ENCODE measurements at places on chromosomes 13 and 19. TPM values are rescaled to one million over a fixed set of nuclear protein-coding genes. Genes with fewer than 3 reads are reported as not detected.

KLK11 gene
- not detected for total RNA-seq

DNA sequence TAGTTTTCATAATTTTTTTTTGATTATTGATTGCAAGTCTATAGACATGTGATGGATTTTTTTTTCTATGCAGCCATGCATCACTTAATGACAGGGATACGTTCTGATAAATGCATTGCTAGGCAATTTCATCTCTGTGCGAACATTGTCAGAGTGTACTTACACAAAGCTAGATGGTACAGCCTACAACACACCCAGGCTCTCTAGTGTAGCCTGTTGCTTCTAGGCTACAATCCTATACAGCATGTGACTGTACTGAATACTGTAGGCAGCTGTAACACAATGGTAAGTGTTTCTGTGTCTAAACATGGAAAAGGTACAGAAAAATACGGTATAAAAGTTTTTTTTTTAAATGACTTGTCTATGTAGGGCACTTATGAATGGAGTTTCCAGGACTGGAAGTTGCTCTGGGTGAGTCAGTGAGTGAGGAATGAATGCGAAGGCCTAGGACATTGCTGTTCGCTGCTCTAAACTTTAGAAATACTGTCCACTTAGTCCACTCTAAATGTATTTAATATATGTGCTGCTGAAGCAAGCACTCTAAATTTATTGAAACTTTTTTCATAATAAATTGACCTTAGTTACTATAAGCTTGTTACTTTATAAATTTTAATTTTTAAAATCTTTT lies 20.3 kb downstream of the SPATA13 start:
- peaks cover 6% of the 10 kb centered on the region for H3K27me3 ChIP-seq
- peaks cover 25% of the 10 kb centered on the region for H3K36me3 ChIP-seq
- peaks cover 31% of the 10 kb centered on the region for H3K4me1 ChIP-seq
- no peak overlapping the region for H3K4me3 ChIP-seq
- no peak overlapping the region for H3K27ac ChIP-seq
- DNase-seq, result no peak

MBD3L2 gene
- total RNA-seq, result not detected

- no peaks in the 10 kb centered on the region for H3K4me1 ChIP-seq
- no peak overlapping the region for H3K4me3 ChIP-seq
- H3K36me3 ChIP-seq, result no peaks in the 10 kb centered on the region
- no peak for DNase-seq
- H3K27me3 ChIP-seq, result peaks cover 5% of the 10 kb centered on the region
Observed at GRCh38 chr13:108985166-108985565, 355.8 kb downstream of the MYO16 start.

VSIG10L gene
- total RNA-seq, result 2.2 TPM

DNA sequence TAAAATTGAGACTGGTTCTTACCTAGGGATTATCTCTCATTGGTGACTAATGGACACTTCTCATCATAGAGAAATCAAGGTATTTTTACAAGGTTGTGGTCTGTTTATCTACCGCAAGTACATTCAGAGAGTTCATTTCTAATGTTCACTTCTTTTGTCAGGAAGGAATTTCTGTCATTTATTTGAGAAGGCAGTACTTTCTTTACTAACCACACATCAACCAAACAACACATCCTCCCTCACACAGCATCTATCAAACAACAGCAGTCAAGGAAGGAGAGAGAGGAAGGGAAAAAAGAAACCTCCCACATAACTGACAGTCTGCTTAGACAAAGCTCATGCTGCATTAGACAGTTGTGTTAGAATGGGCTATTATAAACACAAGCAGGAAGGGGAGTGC lies 182.3 kb upstream of the KLF12 start:
- H3K4me1 ChIP-seq, result peaks cover 6% of the 10 kb centered on the region
- no peak overlapping the region for H3K27ac ChIP-seq
- no peaks in the 10 kb centered on the region for H3K27me3 ChIP-seq
- H3K4me3 ChIP-seq, result no peak overlapping the region

- no peak for DNase-seq
- no peak overlapping the region for H3K27ac ChIP-seq
- peaks cover 3% of the 10 kb centered on the region for H3K27me3 ChIP-seq
- H3K4me1 ChIP-seq, result no peaks in the 10 kb centered on the region
Observed at GRCh38 chr13:113116871-113117271, 5.7 kb upstream of the F10 start.

Measured in activated CD8-positive, alpha-beta memory T cell treated with anti-CD3 and anti-CD28 coated beads, Interleukin-2, amount 10 ng/mL, durations not matched to agents 7 days and 5 days (primary cell).